ENCODE measurements at places on chromosomes 7 and 10. TPM values are rescaled to one million over a fixed set of nuclear protein-coding genes. Genes with fewer than 3 reads are reported as not detected.
A peak's percentile ranks its signal among the peaks of the same experiment; 100 is the strongest.

DNA sequence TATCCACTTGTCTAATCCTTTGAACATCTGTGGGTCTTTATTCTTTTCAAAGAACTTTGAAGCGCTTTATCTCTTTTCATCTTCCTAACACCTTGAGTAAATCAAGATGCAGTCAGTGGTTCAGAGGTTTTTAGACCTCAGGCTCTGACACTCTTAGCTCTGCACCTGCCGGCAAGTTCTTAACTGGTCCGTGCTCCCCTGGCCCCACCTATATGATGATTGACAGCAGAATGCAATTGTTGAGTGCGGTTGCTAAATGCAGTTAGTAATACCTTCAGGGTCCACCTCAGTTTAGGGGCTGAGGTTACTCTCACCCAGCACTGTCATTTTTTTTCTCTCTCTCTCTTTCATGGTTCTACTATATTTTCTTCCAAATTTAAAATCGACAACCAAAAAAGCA lies 854.2 kb upstream of the AUTS2 start:
- H3K27me3 ChIP-seq, result peaks cover 2% of the 10 kb centered on the region
- H3K36me3 ChIP-seq, result no peaks in the 10 kb centered on the region
- no peaks in the 10 kb centered on the region for H3K4me1 ChIP-seq
- no peak overlapping the region for H3K27ac ChIP-seq
- no peak for DNase-seq

DNA sequence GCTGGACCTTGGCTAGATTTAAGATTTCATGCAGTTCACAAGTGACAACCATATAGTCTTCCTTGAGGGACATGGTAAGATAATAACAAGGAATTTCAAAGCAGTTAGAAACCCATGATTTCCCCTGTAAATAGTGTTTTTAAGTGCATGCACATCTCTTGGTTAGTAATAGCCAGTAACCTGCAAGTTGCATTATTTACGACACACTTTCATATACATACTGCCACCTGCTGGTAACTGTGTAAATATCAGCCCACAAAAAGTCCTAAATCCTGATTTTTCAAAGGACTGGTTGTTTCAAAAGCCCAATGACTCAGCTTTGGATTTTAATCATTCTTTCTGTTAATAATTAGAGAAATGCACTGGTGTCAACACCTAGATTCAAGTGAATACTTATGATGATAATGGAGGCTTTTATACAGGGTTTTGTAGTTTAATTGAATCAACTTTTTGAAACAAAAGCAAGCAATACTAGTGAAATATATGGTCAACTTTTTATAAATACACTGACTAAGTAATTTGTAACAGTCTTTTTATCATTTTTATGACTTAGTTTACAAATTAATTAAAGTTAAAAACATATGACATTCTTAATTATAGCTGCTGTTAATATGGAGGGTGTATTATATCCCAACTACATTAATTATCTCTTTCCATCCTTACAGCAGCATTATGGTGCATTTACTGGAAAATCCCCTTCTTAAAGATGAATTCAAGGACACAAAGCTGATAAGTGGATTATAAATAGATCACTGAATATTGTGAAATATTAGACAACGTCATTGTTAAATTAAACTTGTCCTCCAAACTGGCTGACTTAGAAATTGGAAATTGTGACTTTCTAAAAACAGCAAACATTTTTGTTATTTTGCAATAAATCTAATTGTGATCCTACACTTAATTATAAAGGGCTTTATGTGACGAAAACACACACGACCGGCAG lies 367.7 kb upstream of the SEMA3D start:
- H3K4me3 ChIP-seq, result no peak overlapping the region
- no peak overlapping the region for H3K27ac ChIP-seq
- no peaks in the 10 kb centered on the region for H3K27me3 ChIP-seq
- H3K36me3 ChIP-seq, result no peaks in the 10 kb centered on the region
- no peaks in the 10 kb centered on the region for H3K4me1 ChIP-seq

DNA sequence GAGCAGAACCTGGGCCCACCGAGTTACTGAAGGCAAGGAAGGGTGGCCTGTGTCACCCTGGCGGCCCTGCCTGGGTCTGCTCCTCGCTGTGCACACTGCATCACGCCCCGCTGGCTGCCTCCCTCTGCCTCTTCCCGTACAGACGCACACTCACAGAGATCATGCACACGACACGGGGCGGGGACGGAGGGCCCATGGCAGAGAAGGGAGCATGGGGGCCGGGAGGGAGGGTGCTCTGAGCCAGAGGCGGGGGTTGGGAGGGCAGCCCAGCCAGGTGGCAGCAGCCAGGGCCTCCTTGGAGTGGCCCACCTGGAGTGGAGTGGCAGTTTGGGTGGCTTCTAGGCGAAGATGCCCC lies 16.6 kb downstream of the BUD23 start:
- no peak for DNase-seq
- peaks cover 10% of the 10 kb centered on the region for H3K4me1 ChIP-seq
- H3K27me3 ChIP-seq, result no peaks in the 10 kb centered on the region
- peaks cover 41% of the 10 kb centered on the region for H3K36me3 ChIP-seq
- H3K4me3 ChIP-seq, result no peak overlapping the region

DNA sequence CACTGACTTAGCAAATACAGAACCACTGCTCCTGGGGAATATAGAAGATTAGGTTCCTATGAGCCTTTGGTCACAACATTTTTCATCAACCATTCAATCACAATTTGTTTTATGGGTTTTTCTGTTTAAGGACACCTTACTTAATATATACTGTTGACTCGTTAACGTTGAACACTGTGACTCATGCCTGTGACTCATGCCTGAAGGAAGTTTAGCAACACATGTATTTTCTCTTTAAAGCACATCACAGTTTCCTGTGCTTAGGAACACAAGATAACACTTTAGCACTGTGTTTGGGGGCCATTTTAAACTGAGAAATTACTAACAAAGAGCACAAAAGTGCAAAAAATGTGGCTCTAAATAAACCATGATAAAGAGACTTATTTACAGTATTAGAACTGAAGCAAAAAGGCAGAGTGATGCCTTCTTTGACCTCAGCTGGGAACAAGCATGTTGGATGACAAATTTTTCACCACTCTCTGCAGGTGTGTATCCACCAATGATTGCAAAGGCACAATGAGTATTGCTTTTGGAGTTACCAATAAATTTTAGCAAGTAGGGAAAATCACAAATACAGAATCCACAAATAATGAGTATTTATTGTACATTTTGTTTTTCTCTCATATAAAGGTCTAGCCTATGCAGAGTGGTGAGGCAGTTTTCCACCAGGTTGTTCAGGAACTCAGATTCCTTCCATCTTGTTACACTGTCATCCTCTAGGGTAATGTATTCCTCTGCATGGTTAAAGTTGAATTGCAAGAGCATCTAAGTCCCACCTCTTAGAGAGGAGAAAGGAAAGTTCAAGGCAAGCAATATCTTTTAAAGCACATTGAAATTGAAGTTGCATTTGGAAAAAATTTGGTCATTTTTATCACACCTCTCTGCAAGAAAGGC lies 7.3 kb downstream of the FGFBP3 start:
- no peaks in the 10 kb centered on the region for H3K36me3 ChIP-seq
- DNase-seq, result peak; percentile 14
- H3K4me1 ChIP-seq, result peaks cover under 1% of the 10 kb centered on the region
- no peak overlapping the region for H3K4me3 ChIP-seq

GRCh38 chr10:21174715-21175495 lies 277.8 kb upstream of the NEBL start:
- H3K4me3 ChIP-seq, result peak overlapping the region; percentile 23
- H3K27me3 ChIP-seq, result peaks cover 23% of the 10 kb centered on the region
- no peak overlapping the region for H3K27ac ChIP-seq
- DNase-seq, result no peak
- H3K4me1 ChIP-seq, result peaks cover 4% of the 10 kb centered on the region
- H3K36me3 ChIP-seq, result no peaks in the 10 kb centered on the region

DNA sequence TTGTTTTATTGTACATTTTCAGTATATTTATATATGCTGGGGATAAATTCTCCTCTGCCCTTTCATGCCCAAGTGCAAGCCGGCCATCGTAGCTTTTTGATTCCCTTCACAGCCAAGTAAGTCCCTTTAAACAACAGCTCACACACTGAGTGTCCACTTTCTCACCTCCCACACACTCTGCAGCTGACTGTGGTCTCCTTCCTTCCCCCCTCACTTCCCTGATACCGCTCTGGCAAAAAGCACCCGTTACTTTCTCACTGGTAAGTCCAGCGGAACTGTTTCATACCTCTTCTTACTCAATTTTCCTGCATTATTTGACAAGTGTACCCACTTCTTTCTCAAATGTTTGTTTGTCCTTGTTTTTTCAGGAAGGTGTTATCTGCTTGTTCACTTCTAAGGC lies 35.2 kb downstream of the MGAM start:
- H3K4me1 ChIP-seq, result no peaks in the 10 kb centered on the region
- no peaks in the 10 kb centered on the region for H3K27me3 ChIP-seq
- no peak overlapping the region for H3K4me3 ChIP-seq
- no peak for DNase-seq
- no peak overlapping the region for H3K27ac ChIP-seq
- no peaks in the 10 kb centered on the region for H3K36me3 ChIP-seq

- no peak for DNase-seq
- H3K36me3 ChIP-seq, result peaks cover 4% of the 10 kb centered on the region
- H3K27me3 ChIP-seq, result no peaks in the 10 kb centered on the region
- H3K27ac ChIP-seq, result no peak overlapping the region
These were observed 38.9 kb downstream of the ANKMY2 start for GRCh38 chr7:16606704-16607103.

- peak overlapping the region; percentile 81 for H3K27ac ChIP-seq
- H3K27me3 ChIP-seq, result no peaks in the 10 kb centered on the region
- no peaks in the 10 kb centered on the region for H3K36me3 ChIP-seq
These were observed 65.0 kb downstream of the PIP4K2A start for GRCh38 chr10:22649390-22649841.

- H3K4me3 ChIP-seq, result no peak overlapping the region
- no peaks in the 10 kb centered on the region for H3K4me1 ChIP-seq
- no peaks in the 10 kb centered on the region for H3K36me3 ChIP-seq
- no peaks in the 10 kb centered on the region for H3K27me3 ChIP-seq
- DNase-seq, result no peak
- no peak overlapping the region for H3K27ac ChIP-seq
These were observed 177.6 kb downstream of the PRKAG2 start for GRCh38 chr7:151699147-151699927.

GRCh38 chr10:79106256-79107050 lies 37.7 kb downstream of the ZMIZ1 start:
- no peaks in the 10 kb centered on the region for H3K27me3 ChIP-seq
- H3K27ac ChIP-seq, result no peak overlapping the region
- DNase-seq, result no peak

- DNase-seq, result no peak
- H3K4me3 ChIP-seq, result no peak overlapping the region
- peak overlapping the region; percentile 89 for H3K27ac ChIP-seq
- peaks cover 47% of the 10 kb centered on the region for H3K36me3 ChIP-seq
These were observed 5.6 kb upstream of the MYO1G start for GRCh38 chr7:44984478-44984758.

GRCh38 chr10:15760681-15761080 lies 41.0 kb upstream of the ITGA8 start:
- H3K36me3 ChIP-seq, result no peaks in the 10 kb centered on the region
- H3K27me3 ChIP-seq, result no peaks in the 10 kb centered on the region
- no peak for DNase-seq
- no peaks in the 10 kb centered on the region for H3K4me1 ChIP-seq
- H3K27ac ChIP-seq, result no peak overlapping the region
- H3K4me3 ChIP-seq, result no peak overlapping the region

- DNase-seq, result no peak
- no peak overlapping the region for H3K27ac ChIP-seq
- H3K4me3 ChIP-seq, result no peak overlapping the region
- H3K36me3 ChIP-seq, result no peaks in the 10 kb centered on the region
These were observed 805.1 kb downstream of the TNS3 start for GRCh38 chr7:46776790-46777189.

GRCh38 chr7:81293806-81294205 lies 375.0 kb upstream of the SEMA3C start:
- DNase-seq, result no peak
- H3K4me1 ChIP-seq, result no peaks in the 10 kb centered on the region
- no peaks in the 10 kb centered on the region for H3K36me3 ChIP-seq

DNA sequence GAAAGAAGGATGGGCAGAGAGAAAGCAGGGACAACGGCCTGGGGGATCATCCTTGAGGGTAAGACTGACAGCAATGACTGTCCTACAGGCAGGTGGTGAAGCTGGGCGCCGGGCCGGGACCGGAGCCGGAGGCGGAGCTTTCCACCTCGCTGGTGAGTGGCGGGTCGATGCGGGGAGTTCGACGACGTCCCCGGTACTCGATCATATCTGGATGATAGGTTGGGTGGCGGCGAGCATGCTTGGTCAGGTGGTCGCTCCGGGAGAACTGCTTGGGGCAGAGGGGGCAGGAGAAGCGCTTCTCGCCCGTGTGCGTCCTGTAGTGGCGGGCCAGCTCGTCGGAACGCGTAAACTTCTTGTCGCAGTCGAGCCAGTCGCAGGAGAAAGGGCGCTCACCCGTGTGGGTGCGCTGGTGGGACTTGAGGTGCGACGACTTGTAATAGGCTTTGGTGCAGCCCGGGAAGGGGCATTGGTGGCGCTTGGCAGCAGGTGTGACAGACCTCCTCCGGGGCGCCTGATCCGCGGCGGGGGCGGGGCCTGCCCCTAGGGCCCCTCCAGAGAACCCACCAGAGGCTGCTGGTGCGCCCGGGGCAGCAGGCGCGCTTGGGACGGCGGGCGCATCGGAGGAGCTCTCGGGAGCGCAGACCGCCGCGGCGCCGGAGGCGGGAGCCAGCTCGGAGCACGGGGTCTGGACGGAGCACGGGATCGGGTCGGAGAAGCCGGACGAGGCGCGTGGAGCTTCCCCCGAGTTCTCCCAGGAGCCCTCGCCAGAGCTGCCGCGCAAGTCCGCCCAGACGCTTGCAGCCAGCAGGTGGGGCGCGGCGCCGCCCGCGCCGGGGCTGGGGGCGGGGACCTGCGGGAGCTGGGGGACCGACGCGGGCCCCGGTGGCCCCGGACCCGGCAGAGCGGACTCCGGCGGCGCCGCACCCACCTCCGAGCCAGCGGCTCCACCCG lies 752 bp downstream of the KLF14 start:
- peaks cover 13% of the 10 kb centered on the region for H3K4me1 ChIP-seq
- no peak for DNase-seq
- H3K27ac ChIP-seq, result no peak overlapping the region
- peak overlapping the region; percentile 64 for H3K4me3 ChIP-seq
- H3K36me3 ChIP-seq, result no peaks in the 10 kb centered on the region

GRCh38 chr7:69906283-69906995 lies 308.2 kb downstream of the AUTS2 start:
- H3K4me3 ChIP-seq, result no peak overlapping the region
- H3K36me3 ChIP-seq, result no peaks in the 10 kb centered on the region
- H3K4me1 ChIP-seq, result no peaks in the 10 kb centered on the region
- H3K27me3 ChIP-seq, result no peaks in the 10 kb centered on the region
- H3K27ac ChIP-seq, result no peak overlapping the region
- no peak for DNase-seq

GRCh38 chr10:120969219-120969645 lies 118.1 kb downstream of the WDR11 start:
- H3K36me3 ChIP-seq, result no peaks in the 10 kb centered on the region
- no peaks in the 10 kb centered on the region for H3K4me1 ChIP-seq
- DNase-seq, result no peak
- H3K27me3 ChIP-seq, result peaks cover 6% of the 10 kb centered on the region
- H3K27ac ChIP-seq, result no peak overlapping the region
- no peak overlapping the region for H3K4me3 ChIP-seq

The LIPF gene
- total RNA-seq, result not detected

The STEAP2 gene
- total RNA-seq, result not detected

The C10orf62 gene
- not detected for total RNA-seq

The SLC18A2 gene
- total RNA-seq, result 1.0 TPM

The CAV1 gene
- 1.0 TPM for total RNA-seq

The GPR146 gene
- 14.1 TPM for total RNA-seq

The NKX1-2 gene
- not detected for total RNA-seq

All from T-cell (primary cell).